BE2C (cell line): ENCODE measurements at places on chromosomes 1 and 21.

GRCh38 chr1:27655151-27655937 is 16.6 kb downstream of the IFI6 start:
- DNase-seq = peak; percentile 19

GRCh38 chr21:24955275-24955961 is 651.9 kb downstream of the MRPL39 start:
- no peak for DNase-seq

DNA sequence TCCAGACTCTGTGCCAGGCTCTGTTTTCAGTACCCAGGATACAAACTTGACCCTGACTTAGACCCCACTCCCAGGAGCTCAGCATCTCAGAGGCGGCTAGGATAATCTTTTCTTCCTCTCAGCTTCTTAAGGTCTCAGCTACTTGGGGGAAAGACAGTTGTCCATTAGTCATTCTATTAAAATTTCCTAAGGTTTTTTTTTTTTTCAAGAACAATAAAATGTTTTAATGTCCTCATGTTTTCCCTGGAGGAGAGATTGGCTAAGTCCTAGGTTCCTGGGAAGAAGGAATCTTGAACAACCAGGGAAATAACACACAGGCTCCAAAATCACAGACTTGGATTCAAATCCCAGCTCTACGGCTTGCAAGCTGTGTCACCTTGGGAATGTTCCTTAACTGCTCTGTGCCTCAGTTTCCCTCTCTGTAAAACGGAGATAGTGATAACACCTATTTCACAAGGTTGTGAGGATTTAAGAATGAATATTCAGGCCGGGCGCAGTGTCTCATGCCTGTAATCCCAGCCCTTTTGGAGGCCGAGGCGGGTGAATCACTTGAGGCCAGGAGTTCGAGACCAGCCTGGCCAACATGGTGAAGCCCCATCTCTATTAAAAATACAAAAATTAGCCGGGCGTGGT is 33.0 kb downstream of the CDK18 start:
- DNase-seq = peak; percentile 0

GRCh38 chr1:205775015-205775716 is at the start of gene RAB29:
Gene RAB29, minus strand, starts transcription at chr1:205775482. Its CDS starts 526 bp downstream, at chr1:205774956.
- DNase-seq = peak; percentile 82

- no peak for DNase-seq
These were observed 11.5 kb upstream of the AIM2 start for GRCh38 chr1:159088050-159088449.

- no peak for DNase-seq
These were observed 5.7 kb upstream of the ARID1A start for GRCh38 chr1:26690157-26690556.

- DNase-seq = no peak
These were observed 31.7 kb downstream of the SLC37A1 start for GRCh38 chr21:42545317-42545716.

- DNase-seq = no peak
These were observed 94.6 kb downstream of the ATP6V1G3 start for GRCh38 chr1:198445872-198446271.

DNA sequence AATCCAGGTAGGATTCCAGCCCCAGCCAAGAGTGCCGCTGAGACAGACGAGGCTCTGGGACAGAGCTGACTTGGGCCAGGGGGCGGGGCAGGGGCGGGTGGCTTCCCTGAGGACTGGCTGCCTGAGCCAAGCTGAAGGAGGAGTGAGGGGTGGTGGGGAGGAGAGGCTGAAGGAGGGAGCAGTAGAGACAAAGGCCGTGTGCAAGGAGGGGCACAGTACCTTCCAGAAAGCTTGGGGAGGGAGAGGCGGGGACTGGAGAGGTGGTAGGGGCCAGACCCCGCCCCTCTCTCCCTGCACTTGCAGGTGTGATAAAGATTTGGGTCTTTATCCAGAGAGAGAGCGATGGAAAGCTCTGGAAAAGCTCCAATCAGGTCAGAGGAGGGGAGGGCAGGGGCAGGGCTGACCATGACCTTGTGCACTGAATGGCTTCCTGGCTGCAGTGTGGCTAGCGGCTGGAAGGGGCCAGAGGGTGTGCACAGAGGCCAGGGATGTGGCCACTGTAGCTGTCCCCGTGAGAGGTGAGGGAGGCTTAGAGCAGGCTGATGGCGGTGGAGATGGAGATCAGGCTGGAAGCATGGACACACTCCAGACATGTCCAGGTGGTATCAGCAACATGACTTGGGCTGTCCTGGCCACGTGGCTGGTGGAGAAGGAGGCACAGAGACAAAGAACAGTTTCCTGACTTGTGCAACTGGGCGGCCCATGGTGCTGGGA is 6.7 kb upstream of the EPHA8 start:
- no peak for DNase-seq

GRCh38 chr1:90162216-90162615 is 167.3 kb downstream of the ZNF326 start:
- no peak for DNase-seq

GRCh38 chr1:109649491-109649914 is 6.4 kb upstream of the GSTM4 start:
- no peak for DNase-seq

DNA sequence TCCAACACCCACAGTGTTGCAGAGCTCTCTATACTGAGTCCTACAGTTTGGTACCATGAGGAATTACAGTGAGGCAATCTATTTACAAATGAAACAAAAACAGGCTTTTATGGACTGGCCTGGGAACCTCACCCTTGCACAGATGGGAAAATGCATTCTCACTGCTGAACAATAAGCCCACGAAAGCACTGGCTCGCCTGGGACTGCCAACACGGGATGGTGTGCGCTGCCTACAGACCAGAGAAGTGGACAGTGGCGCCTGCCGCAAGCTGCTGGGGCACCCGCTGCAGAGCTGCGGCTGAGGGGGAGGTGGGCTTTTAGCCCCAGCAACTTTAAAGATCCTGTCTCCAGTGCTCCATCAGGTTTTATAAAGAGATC is 28.5 kb upstream of the ABCG1 start:
- no peak for DNase-seq

DNA sequence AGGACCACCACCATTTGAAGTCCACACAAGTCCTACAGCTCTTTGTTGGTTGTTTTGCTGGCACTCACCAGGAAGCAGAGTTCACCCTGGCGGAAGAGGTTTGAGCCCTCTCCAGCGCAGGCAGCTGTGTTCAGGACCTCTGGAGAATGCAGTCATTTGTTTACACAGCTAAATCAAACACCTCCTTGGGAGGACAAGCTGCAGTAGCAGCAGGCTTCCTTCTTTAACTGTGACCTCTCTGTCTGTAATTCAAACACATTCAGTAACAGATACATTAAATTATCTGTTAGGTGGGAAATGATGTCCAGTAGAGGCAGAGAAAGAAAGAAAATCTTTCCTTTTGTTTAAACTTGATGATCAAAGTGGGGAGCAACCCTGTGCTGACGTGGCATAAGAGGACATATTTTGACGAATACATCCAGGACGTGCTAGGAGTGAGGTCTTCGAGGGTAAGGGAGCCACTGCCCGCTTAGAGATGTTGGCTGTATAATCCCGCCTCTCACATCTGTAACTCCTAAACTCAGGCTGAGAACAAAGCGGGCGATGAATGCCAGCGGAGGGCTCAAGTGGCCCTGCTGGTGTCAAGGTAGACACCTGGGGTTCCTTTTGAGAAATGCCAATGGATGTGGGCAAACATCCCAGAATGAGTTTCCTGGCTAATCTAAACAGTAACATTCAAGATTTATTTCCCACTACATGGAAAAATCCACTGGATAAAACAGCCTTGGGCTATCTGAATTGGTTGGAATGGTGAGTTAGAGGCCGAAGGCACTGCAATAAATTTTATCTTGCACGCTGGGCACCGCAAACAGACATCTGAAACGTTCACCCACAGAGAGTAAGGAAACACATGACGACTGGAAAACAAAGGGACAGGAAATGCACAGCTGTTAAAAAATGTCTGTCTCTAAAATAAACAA is 51.7 kb downstream of the ABCA4 start:
- DNase-seq = no peak

DNA sequence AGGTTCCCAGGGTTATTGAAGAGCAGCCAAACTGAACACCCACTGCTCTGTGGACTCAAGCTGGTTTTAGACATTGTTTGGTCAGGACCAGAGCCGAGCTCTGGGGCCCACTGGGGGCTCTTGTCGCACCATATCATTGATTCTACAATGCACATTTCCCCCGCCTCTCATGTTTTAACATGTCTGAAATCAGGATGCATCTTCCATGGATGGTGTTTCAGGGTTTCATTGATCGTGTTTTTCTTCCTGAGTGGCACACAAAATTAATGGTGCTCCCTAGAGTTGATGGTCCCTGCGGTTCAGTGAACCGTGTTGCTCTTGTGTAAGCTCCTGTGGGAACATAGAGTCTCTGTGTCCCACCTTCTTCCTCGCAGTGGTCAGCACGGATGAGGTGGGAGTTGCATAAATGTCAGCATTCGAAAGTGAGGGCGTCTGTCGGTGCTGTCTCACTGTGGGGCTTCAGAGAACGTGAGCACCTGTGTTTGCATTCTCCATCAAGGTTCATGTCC is 38.3 kb downstream of the GALNT2 start:
- DNase-seq = no peak

GRCh38 chr1:106439475-106439874 is 617.0 kb upstream of the PRMT6 start:
- DNase-seq = no peak

- peak; percentile 36 for DNase-seq
These were observed 25.1 kb upstream of the APP start for GRCh38 chr21:26195708-26196107.

GRCh38 chr1:13605159-13605558 is 21.5 kb downstream of the PDPN start:
- DNase-seq = no peak

DNA sequence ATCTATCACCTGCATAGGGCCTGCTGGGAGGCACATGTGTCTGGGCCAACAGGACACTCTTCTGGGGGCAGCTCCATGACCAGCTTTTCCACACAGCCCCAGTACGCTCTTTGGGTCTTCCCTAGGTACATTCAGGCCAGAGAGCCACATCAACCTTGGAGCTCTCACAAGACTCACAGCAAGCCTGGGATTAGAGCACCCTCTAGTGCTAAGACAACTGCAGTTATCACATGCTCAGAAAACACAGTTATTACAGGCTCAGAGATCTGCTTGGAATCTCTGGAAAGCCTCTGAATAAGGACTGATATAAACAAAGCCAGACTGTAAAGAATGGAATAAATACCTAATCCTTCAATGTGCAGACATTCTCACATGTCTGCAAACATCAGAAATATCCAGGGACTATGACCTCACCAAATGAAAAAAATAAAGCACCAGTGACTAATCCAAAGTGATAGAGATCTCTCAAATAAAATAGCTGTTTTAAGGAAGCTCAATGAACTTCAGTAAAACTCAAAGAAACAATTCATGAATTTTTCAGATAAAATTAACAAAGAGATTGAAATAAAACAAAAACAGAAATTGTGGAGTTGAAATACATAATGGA is 563.9 kb upstream of the NR5A2 start:
- peak; percentile 71 for DNase-seq

- no peak for DNase-seq
These were observed 29.9 kb upstream of the ATP2B4 start for GRCh38 chr1:203596673-203597210.

GRCh38 chr1:222643606-222643937 is 25.7 kb downstream of the MIA3 start:
- DNase-seq = peak; percentile 28

DNA sequence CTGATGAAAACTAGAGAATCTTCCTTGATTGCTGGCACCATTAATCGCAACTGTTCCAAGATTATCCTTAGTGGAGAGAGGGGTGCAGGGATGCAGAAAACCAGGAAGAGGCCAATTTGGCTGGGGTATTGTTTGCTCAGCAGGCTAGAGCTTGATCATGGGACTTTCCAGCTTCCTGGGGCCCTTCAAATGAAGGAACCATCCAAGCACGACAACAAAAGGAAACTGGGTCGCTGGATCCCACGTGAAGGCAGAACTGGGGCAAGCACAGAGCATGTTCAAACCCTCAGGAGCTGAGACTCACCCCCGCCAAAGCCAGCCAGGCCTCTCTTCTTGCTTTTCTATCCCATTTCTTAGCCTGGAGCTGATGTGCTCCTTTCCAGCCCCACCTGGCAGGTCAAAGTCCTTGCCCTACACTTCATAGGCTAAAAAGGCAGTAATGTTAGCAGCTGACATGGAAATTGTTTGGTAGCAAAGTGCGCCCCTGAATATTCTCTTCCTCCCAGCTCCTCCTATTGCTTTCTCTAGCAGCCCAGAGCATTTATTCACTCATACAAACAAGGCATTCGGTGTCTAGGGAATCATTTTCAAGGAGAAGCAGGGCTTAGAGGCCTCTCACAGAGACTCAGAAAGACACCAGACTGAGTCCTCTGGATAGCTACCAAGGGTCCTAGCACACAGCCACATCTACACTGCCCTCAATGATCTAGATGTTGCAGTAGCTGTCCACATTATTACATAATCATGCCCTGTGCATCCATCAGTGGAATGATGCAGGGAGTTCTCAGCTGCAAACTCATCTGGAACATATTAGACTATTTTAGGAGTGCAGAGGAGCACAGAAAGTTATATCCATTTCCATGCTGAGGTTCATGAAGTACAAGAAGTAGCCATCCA is 11.5 kb downstream of the KCNA2 start:
- no peak for DNase-seq
